ENCODE measurements at places on chromosomes 7 and 10.

- DNase-seq: no peak
Measured at GRCh38 chr7:75814407-75814947, 871 bp upstream of the CCL24 start.

GRCh38 chr10:103282961-103283360 lies 6.0 kb downstream of the INA start:
- DNase-seq: no peak

- DNase-seq: peak; percentile 31
Measured at GRCh38 chr7:123624527-123625183, 23.0 kb downstream of the ASB15 start.

GRCh38 chr10:122515588-122516231 lies 44.8 kb upstream of the DMBT1 start:
- DNase-seq: peak; percentile 46

DNA sequence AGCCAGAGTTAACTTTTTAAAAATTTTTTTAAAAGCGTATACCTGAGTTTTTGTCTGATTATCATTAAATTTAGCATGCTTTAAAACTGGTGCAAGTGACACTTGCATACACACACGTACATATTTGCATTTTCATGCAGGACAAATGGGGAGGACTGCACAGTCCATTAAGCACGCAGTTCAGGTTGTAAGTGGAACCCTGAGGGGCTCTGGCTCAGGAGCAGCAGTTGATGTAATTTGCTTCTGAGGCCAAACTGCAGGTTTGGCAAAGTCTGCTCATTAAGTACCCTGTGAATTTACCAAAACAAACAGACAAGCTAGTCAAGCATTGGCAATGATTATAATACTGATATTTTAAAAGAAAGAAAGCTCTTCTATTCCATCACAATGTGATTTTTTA lies 215.8 kb upstream of the PFKP start:
- no peak for DNase-seq

DNA sequence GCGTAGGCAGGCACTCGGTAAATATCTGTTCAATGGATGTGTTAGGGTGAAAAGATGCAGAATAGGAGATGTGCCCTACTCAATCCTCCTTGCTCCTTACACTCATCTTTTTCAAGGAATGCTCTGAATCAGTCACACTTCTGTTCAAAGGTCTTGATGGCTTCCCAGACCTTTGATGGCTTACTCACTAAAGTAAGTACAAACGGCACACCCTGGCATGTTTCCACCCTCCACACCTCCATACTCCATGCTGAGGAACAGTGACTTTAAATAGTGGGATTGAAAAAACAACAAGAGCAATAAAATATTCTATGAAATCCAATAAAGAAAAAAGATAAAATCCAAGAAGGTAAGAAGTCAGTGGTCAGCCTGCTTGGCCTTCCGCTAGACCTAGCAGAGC lies 569.2 kb downstream of the SORCS1 start:
- DNase-seq: no peak

- DNase-seq: no peak
Measured at GRCh38 chr10:131041031-131041430, 270.5 kb downstream of the TCERG1L start.

- DNase-seq: no peak
Measured at GRCh38 chr10:14774797-14775196, at the start of gene FAM107B. TSS of gene FAM107B (minus strand) at chr10:14774897. CDS start at chr10:14774663, 234 bp downstream.

DNA sequence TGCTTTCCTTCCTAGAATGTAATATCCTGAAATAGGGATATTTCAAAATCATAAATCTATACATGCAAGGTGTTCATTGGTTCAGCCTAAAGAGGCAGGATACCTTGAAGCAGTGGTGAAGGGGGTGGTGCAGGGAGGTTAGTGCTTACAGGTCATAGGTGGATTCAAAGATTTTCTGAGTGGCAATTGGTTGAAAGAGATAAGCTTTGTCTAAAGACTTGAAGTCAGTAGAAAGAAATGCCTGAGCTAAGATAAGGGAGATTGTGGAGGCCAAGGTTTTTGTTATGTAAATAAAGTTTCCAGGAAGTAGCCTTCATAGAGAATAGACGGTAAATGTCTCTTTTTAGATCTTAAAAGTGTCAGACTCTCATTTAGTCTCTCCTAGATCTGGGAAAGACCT lies 741.2 kb upstream of the ZWINT start:
- no peak for DNase-seq

DNA sequence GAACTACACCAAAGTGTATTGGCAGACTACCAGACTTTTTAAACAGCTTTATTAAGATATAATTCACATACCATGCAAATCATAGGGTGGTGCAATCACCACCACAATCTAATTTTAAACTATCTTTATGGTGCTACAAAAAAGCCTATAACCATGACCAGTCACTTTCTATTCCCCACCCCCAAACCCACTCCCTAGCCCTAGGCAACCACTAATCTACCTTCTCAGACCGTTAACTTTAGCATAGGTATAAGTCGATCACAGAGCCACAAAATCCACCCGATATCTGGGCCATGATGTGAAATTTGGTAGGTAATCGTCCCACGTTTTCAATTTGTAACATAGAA lies 536 bp upstream of the POM121 start:
- DNase-seq: no peak

GRCh38 chr7:151940048-151940811 lies 16.0 kb upstream of the GALNTL5 start:
- DNase-seq: no peak

- no peak for DNase-seq
Measured at GRCh38 chr7:112223310-112223709, 16.8 kb downstream of the ZNF277 start.

GRCh38 chr10:13550802-13551201 lies 22.0 kb upstream of the BEND7 start:
- DNase-seq: no peak

GRCh38 chr7:37986908-37987330 lies 66.5 kb downstream of the EPDR1 start:
- no peak for DNase-seq

- DNase-seq: no peak
Measured at GRCh38 chr7:101690061-101690460, 61.0 kb upstream of the MYL10 start.

GRCh38 chr7:41886262-41886900 lies 183.5 kb upstream of the INHBA start:
- DNase-seq: no peak

- DNase-seq: no peak
Measured at GRCh38 chr7:23887660-23888059, 177.6 kb downstream of the STK31 start.

DNA sequence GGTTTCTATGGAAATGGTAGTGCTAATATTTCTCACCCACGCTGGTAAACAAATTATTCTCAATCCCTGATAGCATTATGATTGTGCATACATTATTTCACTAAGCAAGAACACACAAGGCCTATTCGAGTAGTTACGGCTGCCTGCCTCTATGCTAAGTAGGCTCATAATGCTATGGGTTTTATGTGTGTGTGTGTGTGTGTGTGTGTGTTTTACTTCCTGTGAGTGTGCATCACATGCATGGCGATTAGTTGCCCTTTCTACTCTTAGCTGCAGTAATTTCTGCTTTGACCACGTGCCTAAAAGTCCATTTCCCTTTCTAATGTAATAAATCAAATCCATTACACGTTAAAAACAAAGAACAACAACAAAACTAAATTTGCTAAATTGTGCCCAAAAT lies 117.0 kb downstream of the CHCHD3 start:
- no peak for DNase-seq

GRCh38 chr7:44867073-44867995 lies 18.0 kb downstream of the PURB start:
- DNase-seq: no peak

DNA sequence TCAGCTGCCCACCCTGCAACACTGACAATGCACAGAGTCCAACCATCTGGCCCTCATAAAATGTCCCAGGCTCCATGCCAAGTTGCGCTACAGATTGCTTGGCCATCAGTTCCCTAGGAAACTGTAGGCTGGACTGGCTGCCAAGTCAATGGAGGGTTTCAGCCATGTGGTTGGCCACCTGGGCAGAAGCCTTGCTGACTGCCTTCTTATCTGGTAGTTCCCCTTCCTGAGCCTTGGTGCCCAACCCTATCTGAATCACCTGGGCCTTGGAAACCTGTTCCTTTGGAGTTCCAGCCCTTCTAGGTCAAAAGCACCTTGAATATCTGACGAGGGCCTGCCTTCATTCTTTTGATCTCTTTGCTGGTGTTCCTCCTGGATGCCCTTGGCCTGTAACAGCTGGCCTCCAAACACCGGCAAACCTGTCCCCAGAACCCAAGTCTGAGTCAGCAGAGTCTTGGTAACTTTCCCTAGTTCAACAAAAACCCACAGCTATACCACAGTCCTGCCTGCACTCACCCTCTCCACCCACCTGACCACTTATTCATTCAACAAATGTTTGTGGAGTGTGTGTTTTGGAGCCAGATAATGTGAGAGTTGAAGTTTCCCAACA lies 37.4 kb upstream of the KDM7A start:
- no peak for DNase-seq

- DNase-seq: no peak
Measured at GRCh38 chr7:112575864-112576263, 95.1 kb downstream of the LSMEM1 start.

GRCh38 chr10:44907556-44907955 lies 3.6 kb upstream of the TMEM72 start:
- DNase-seq: no peak

DNA sequence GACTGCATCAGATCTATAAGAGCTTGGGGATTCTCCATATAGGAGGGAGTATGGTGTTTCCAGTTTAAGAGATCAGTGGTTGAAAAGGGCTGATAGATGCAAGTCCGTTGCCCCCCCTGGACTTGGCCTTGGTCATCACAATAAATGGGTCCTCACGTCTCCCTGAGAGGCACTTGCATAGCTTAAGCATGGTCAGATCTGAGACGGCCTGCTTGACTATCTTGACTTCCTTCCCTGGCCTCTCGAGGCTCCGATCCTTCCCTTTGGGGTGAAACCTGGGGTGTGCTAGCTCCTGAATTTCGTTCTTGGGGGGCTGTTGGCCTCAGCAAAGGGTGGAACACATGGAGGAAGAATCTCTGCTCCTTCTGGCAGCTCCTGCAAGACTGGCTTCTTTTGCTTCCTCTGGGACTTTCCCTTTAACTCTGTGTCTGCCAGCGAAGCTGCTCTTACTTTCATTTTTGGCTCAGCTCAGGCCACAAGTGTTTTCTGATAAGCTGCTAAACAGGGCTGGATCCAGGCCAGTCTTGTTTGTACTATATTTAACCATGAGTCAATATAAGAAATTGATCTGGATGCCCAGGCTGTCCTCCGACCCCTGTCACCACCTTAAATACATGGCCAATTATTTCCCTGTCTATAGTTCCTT lies 11.2 kb upstream of the ZNF485 start:
- no peak for DNase-seq

DNA sequence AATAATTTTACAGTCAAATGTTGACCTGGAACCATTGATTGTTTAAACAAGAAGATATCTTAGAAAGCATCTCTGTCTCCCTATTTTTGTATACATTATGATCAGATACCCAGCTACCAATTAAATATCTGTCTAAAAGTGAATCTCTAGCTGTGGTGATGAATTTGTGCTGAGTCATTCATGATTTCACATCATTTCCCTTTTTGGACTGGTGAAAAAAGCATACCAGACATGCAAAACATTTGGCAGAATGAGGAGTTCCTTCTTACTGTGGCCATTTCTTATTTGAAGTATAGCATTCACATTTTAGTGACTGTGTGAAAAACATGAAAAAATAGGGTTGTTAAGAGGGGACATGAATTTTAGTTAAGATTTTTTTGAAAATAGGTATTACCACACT lies 98.0 kb upstream of the GATA3 start:
- DNase-seq: no peak

DNA sequence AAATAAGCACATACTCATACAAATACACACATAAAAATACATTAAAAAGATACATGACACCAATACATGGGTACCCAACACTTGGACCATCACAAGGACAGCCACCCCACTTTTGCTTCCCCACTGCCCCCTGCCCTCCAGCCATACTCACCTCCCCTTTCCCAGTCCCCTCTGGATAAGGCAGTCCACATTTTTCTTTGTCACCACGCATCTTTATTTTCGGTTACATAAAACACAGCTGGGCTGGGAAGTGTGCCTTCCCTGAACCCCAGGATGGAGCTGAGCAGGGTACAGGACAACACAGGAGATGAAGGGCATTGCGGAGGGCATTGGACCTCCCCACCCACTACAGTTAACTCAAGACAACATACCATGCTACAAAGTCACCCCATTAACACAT lies 1.1 kb upstream of the HOXA3 start:
- no peak for DNase-seq

DNA sequence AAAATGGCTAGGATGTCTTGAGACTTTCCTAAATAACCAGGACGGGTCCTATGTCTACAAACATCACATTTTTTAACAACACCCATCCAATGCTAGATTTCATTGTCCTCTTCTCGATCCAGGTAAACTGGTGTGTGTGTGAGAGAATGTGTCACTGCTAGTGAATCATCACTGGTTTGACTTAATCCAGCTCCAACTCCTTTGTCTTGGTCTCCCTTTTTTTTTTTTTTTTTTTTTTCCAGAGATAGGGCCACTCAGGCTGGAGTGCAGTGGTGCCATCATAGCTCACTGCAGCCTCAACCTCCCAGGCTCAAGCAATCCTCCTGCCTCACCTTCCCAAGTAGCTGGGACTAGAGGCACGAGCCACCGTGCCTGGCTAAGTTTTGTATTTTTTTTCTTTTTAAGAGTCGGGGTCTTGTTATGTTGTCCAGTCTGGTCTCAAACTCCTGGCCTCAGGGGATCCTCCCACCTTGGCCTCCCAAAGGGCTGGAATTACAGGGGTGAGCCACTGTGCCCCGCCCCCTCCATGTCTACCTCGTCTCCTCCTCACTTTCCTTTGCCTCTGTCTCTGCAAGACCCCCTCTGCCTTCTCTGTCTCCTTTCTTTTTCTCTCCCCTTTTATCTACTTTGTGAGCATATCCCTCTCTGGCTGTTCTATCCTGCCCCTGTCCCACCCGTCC lies 2.2 kb upstream of the UFSP1 start:
- no peak for DNase-seq

DNA sequence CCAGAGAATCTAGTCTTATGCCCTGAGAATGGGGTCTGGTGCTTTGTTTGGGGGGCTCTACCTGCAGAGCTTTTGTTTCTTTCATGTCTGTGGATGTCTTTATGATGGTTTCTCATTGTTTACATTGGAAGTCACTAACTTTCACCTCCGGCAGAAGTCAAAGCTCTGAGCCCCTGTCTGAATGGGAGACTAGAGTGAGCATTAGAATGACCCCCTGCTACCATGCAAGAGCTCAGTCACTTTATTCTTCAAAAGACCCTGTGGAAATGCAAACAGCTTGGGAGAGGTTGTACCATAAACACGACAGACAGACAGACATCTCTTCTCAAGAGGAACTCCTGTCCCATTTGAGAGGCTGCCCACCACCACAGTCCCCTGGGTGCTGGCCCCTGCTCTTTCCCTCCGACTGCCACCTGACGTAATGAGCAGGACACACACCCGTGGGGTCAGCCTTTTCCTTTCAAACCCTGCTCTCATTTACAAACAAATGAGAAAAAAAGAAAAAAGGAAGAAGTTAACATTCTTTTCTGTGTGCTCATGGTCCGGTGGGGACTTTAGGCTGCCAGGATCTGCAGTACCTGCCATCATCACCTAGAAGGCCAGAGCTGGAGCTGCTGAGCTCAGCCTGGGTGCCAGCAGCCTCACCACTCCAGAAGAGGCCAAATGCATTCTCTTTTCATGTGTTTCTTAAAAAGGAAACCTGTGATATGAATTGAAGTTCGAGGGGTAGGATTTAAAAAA lies 91.6 kb downstream of the FZD1 start:
- no peak for DNase-seq

Data from T-cell (primary cell).